ENCODE measurements at places on chromosomes 2 and 18.

- DNase-seq, result no peak
These were observed 1.6 kb upstream of the ALKAL2 start for GRCh38 chr2:289362-290089.

GRCh38 chr2:169572189-169572588 lies 1.5 kb downstream of the FASTKD1 start:
- DNase-seq, result no peak

GRCh38 chr2:200615247-200615646 lies 29.4 kb downstream of the AOX1 start:
- no peak for DNase-seq

DNA sequence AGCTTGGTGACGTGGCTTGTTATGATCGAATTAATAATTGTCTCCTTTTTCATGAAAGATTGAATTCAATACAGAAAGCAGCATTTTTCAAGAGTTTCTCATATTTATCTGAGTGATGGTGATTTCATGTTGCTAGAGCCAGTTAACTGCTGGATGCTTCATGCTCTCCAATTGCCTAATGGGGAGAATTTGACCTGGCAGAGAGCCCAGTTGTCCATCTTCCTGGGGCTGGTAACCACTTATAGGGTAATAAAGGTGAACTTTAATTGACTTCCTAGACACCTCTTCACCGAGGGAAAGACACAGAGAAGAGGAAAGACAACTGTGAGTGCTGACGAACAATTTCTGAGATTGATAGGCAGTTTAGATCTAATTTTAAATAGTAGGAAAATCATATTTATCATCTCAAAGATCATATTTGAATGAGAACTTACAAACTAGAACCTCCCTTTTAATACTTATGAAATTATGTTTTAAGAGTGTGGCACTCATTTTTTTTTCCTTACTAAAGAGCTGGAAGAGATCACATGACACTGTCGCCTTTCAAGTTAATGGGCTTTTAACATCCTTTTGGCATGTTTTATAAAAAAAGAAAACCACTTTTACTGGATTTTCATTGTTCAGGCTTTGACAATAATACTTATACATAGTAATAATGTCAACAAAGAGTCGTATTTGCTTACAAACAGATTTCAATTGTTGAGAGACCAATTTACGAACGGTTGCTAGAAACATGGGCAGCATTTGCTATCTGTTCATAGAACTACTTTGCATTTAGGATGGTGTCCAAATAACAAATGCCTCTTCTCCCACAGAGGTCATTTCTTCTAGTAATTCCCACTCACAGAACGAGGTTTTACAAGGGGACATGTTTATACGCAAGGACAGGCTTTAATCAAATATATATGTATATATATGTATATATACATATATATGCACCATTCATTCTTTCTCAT lies 153.3 kb downstream of the RAPGEF4 start:
- no peak for DNase-seq

- no peak for DNase-seq
These were observed 1.4 kb downstream of the GPATCH11 start for GRCh38 chr2:37085731-37086147.

- no peak for DNase-seq
These were observed 121.1 kb upstream of the TEX51 start for GRCh38 chr2:126777620-126777978.

- no peak for DNase-seq
These were observed 154.4 kb downstream of the DDX1 start for GRCh38 chr2:15745907-15746702.

GRCh38 chr2:199261239-199261638 lies 196.5 kb downstream of the SATB2 start:
- DNase-seq, result peak; percentile 7

- no peak for DNase-seq
These were observed 335.1 kb downstream of the CYRIA start for GRCh38 chr2:16330571-16330970.

GRCh38 chr2:1286929-1287328 lies 126.3 kb upstream of the TPO start:
- DNase-seq, result no peak

- DNase-seq, result no peak
These were observed 1.2 kb downstream of the TFPI start for GRCh38 chr2:187552828-187553681.

- DNase-seq, result no peak
These were observed 153.7 kb upstream of the NCK2 start for GRCh38 chr2:105590780-105591660.

- no peak for DNase-seq
These were observed 9.2 kb downstream of the HTRA2 start for GRCh38 chr2:74538881-74539339.

Measured in urinary bladder (tissue), 4 donors.